ENCODE measurements at places on chromosomes 13 and 19.
A peak's percentile ranks its signal among the peaks of the same experiment; 100 is the strongest.

- DNase-seq = no peak
Observed at GRCh38 chr13:85241060-85241459, 558.2 kb downstream of the SLITRK6 start.

DNA sequence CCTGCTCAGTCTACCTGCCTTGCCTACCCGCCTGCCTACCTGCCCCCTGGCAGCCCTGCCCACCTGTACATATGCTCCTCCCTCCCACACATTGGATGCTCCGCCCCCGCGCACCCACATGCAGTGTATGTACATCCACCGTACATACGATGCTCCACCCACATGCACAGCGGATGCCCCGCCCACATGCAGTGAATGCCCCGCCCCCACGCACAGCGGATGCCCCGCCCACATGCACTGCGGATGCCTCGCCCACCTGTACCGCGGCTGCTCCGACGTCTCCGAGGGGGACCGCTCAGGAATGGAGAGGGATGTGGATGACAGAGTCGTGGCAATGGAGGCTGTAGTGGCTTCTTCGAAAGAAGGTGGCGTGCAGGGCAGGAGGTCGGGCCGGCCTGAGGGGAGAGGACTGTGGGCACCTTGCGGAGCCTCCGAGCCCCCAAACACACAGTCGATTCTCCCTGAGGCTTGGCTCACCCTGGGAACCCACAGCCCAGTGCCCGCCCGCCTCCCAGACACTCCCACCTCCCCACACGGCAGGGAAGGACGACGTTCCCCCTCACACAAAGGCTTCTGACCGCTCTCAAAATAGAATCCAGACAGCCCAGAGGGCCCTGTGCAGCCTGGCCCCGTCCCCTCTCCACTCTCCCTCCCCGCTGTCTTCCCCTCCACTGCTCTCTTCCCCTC is 16.5 kb upstream of the CACTIN start:
- DNase-seq = no peak

DNA sequence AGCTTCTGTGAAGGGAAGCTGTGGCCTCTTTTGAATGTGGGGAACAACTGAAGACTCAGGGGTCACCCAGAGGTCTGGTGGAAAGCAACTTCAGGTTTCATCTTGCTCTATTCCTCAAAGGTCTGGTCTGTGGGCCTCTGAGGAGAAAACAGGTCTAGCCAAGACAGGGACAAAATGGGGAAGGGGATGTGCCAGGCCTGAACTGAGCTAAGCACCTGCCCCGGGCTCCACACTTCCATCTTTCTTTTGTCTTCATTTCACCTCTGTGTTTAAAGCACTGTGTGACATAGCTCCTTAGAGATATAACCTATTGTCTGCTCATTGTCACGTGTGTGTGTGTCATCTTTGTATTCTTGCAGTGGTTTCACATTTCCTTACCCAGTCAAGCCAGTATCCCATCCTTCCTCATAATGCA is 19.9 kb upstream of the GDF15 start:
- DNase-seq = no peak

DNA sequence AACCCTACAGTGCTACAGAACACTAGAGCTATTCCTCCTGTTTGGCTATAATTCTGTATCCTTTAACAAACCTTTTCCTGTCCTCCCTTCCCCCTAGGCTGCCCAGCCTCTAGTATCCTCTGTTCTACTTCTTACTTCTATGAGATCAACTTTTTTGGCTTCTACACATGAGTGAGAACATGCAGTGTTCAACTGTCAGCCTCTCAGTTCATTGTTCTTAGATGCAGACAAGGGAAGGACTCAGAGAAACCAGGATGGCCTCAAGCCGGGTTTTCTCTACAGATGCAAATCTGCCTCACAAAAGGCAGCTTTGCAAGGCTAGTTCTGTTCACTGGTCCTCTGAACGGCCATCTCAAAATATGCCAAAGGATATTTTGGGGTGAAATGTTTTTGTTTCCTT is 18.4 kb downstream of the AMER2 start:
- DNase-seq = no peak

GRCh38 chr13:107743100-107743499 is 472.2 kb downstream of the LIG4 start:
- no peak for DNase-seq

GRCh38 chr19:1809678-1810077 is 2.4 kb downstream of the ATP8B3 start:
- no peak for DNase-seq

DNA sequence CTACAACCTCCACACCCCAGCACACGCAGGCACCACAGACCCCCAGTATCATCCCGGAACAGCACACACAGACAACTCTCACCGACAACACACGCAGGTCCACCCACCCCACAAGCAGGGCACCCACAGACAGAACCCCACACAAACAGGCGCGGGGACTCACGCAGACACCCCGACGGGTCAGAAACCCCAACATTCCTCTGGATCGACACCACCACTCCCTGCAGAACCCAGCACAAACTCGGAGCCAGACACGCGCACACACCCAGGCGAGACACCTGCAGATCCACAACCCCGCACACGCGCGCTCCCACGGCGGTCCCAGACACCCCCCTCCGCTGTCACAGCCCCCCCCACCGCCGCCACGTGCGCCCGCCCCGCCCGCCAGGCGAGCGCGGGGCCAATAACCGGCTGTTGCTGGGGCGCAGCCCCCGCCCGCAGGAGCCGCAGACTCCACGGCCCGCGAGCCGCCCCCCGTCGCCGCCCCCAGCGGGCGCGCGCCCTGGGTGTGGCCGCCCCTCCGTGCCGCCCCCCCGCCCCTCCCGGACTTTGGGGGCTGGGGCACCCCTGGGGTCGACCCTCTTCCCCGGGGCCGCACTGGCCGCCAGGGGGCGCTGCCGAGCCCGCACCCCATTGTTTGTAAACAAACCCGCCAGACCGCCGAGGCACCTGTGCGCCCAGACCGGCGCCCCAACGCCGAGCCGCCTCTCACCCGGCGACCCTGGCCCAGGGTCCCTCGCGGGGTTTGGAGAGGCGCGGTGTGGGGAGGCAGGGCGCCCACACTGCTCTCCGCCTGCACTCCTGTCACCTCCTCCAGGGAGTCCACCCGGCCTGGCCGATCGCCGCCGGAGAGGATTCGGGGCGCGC is 712 bp downstream of the BBC3 start:
- DNase-seq = no peak

GRCh38 chr13:83549671-83550070 is 332.6 kb downstream of the SLITRK1 start:
- no peak for DNase-seq

- no peak for DNase-seq
Observed at GRCh38 chr13:106565127-106565775, 2.7 kb downstream of the ARGLU1 start.

DNA sequence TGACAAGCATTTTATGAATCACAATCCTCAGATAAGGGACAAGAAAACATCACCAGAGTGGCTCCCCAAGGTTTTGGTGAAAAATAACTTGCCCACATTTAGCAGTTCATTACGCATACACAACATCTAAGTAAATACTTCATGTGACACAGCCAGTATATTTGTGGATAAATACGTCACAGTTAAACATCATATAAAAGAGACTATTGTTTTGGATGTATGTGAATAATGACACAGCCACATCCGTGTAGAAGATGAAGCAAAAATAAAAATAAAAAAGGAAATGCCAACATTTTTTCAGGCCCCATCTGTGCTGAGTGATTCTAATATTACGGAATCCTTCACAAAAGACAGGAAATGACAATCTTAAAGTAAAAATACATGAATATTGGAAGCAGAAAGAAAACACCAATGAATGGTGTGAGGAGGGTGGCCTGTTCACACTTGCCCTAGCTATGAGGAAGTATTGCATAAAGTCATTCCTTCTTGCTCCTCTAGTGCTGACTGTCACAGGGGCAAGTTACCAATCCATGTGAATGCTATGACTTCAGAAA is 457.1 kb downstream of the KLF12 start:
- DNase-seq = peak; percentile 9

- DNase-seq = no peak
Observed at GRCh38 chr19:2453431-2454025, 3.2 kb downstream of the LMNB2 start.

- no peak for DNase-seq
Observed at GRCh38 chr19:13018035-13018914, 23.0 kb downstream of the NFIX start.

DNA sequence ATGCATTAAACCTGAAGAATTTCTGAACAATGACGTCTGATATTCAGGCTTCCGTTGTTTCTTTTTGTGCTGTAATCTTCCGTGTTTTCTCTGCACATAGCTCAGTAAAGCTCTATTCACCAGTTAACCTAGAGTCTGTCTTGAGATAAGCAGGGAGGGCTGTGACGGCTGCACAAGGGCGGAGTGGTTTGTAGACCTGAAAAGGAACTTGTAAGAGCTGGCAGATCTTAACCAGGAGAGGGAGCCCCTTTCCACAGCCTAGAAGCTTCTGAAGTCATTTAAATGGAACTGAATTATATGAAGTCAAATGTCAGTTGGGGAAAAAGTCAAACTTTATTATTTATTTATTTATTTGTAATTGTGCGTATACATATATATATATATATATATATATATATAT is 27.5 kb downstream of the DPRX start:
- DNase-seq = no peak

GRCh38 chr13:47959468-47960247 is 41.4 kb downstream of the SUCLA2 start:
- no peak for DNase-seq

GRCh38 chr13:60260440-60260839 is 96.7 kb upstream of the DIAPH3 start:
- no peak for DNase-seq

GRCh38 chr19:29663861-29664752 is 1.2 kb upstream of the PLEKHF1 start:
- DNase-seq = no peak

DNA sequence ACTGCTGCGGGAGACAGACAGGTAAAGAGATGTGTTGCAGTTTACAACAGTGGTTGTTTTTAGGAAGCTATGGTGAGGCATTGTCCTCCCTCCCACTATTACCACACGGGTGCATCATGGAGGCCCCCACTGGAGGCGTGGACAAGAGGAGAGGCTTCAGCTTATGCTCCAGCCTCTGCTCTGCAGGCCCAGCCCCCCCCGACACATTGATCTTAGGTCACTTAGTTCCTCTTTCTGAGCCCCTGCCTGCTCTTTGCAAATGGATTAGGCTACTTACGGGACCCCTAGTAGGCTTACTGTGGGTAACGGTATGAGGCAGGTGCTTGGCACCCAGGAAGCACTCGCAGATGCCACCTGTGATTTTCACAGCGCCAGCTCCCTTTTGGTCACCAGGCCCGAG is 123.9 kb downstream of the SLC7A1 start:
- DNase-seq = no peak

- no peak for DNase-seq
Observed at GRCh38 chr13:102191951-102192502, 209.8 kb downstream of the FGF14 start.

DNA sequence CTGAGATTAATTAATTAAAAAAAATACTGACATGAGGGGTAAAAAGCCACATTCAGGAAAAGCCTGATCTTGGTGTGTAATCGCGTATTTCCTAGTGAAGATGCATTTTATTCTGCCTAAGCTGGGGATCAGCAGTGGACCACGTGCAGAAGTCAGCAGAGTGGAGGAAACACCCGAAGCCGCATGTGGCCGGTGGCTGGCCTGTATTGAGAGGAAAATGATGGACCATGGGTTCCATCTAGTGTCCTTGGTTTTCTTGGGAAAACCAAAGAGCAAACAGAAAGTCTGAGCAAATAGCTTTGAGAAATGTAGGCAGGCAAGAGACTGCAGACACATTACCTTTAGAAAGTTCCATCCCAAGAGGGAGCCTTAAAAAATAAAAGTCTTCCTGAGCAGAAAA is 23.7 kb upstream of the SHISA2 start:
- no peak for DNase-seq

DNA sequence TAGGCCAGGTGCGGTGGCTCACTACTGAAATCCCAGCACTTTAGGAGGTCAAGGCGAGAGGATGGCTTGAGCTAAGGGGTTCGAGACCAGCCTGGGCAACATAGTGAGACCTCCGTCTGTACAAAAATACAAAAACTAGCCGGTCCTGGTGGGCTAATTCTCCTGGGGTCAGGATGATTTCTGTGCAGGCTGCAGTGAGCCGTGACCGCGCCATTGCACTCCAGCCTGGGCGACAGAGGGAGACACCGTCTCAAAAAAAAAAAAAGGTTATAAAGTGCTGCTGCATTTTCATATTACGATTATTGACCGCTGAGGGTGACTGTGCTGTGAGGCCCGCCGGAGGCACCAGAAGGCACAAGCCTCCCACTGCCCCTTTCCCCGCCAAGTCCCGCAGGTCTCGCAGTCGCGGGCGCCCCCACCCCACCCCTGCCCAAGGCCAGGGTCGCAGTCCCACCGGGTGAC is 477 bp upstream of the PLEKHF1 start:
- DNase-seq = no peak

Measured in AG04449 (cell line).